ENCODE measurements at places on chromosomes 13 and 19.

- no peak for DNase-seq
Observed at GRCh38 chr13:61258185-61258584, 157.5 kb downstream of the PCDH20 start.

GRCh38 chr13:44395976-44396694, 22.5 kb downstream of the SERP2 start:
- DNase-seq = no peak

GRCh38 chr13:35767256-35767976, 290.9 kb upstream of the MAB21L1 start:
- peak; percentile 97 for DNase-seq

DNA sequence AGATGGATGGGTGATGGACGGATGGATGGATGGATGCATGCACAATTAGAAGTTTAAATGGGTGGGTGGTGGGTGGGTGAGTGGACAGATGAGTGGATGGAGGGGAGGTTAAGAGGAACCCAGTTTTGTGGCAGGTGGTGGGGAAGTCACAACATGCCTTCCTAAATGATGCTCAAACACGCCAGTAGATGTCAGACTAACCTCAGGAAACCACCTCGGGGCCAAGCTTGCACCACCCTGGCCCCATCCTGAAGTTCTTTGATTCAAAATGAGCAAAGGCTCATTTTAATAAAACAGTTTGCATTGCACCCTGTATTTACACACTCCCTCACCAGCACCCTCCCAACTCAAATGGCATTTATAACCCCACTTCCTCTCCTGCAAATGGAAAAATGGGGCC, 91.4 kb upstream of the CACNA1A start:
- DNase-seq = peak; percentile 85

GRCh38 chr19:29815231-29815630, 3.4 kb downstream of the CCNE1 start:
- no peak for DNase-seq

GRCh38 chr19:58558066-58558622, at the start of gene UBE2M:
TSS of gene UBE2M (minus strand) at chr19:58558611. CDS start at chr19:58558381, 230 bp downstream.
- no peak for DNase-seq

DNA sequence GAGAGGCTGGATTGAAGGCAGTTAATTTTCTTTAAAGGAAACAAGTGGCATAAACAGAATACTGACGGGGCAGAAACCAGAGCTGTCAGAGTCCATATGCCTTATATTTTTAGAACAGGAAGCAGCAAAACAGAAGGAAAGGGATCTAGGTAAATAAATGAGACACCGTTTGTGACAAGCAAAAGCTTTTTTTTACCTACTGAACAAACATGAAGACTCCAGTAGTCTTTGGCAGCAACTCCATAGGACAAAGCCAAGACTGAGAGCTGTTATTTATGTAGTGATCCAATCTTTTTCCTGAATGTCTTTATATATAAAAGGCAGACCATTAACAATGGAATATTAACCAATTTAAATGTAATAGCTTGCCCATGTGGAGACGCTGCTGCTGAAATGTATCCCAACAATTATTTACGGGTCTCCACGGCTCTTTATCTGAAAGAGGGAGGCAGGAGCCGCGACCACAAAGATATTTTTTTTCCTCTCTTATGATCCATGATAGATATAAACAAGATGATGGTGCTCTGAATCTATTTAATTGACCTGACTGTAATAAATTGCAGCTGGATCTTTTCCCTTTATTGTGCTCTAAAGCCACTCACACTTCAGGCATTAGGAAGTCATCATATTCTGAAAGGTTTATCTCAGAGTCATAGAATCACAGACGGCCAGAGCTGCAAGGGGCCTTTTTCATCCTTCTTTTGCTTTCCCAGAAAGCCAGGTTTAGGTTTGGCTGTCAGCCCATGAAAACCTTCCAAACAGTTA, 687.8 kb downstream of the EFNB2 start:
- DNase-seq = no peak

DNA sequence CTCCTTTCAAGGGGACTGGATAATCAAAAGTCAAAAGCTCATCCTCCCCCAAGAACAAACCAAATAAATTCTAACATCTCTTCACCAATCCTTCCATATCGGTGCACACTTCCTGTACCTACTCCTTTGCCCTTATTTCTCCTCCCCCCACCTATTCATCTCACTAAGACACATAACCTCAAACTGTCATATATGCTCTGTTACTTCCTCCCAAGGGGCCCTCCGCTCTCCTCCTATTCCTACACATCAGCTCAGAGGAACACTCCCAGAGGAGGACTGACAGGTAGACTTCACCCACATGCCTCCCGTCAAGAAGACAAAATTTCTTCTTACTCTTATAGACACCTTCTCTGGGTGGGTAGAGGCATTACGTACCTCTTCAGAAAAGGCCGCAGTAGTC, 48.1 kb downstream of the ZNF93 start:
- no peak for DNase-seq
